Hematopoietic multipotent progenitor cell treated with erythropoietin and hydrocortisone succinate and interleukin-3 and kit ligand, for 4 days (in vitro differentiated cells): ENCODE measurements at places on chromosomes 7 and 10.

- no peak for DNase-seq
Observed at GRCh38 chr10:131082201-131082850, 229.2 kb downstream of the TCERG1L start.

DNA sequence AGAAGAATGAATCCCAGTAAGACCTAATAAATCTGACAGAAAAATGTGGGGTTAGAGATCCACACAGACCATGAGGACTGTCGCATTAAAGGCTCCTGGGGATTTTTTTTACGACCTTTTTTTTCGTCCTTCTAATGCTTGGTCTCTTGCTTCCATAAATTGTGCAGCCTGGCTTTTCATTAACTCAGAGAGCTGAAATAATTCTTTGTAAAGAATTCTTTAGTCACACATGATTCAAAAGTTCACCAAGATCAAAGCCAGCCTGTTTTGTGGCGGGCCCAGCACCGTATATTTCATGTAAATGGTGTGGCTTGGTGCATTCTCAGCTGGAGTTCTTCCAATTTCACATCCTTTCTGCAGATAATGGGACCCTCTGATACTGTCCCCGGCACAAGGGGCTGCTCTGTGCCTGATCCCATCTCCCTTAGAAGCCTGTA, 206.6 kb upstream of the BMPER start:
- DNase-seq, result no peak

- DNase-seq, result no peak
Observed at GRCh38 chr10:47376522-47377220, 7.4 kb downstream of the ZNF488 start.

DNA sequence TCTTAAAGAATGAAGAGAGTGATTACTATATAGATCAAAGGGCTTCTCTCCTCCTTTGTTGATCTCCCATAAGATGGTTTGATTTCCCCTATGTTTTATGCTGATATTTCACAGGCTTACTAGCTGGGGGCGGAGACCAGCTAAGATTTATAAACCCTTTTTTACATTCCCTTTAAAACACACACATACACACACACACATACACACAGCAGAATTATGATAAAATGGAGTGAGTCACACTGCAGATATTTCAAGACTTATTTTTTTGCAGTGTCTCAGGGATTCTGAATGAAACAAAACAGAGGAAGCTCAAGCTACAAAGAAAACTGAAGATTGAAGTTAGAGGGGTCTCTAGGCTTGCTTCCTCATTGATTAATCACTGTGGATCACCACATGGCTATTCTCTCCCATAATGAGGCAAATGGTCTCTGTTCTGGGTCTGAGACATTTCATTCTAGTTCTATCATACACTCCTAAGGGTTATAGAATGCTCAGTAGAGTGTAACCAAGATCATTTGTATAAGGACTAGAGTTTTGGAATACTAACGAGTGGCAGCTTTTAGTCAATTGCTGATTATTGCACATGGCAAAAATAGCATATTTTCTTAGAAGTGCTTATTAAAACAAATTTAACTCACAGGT, 18.6 kb downstream of the INA start:
- DNase-seq, result no peak

DNA sequence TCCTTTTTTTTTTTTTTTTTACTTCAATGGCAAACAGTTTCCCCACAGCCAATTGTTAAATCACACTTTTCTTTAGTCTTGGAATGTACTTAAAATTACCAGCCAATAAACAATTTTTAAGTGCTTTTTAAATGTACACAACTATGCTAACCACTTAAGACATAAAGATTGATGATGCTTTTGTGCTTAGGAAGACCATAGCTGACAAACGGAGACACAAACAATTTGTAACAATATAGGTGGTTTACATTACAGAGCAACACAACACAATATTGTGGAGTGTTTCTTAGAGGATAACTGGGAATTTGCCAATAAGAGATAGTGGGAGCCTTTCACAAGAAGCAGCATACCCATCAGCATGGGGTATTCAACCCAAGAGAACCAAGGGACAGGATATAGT, 798.5 kb upstream of the IGFBP3 start:
- DNase-seq, result no peak

DNA sequence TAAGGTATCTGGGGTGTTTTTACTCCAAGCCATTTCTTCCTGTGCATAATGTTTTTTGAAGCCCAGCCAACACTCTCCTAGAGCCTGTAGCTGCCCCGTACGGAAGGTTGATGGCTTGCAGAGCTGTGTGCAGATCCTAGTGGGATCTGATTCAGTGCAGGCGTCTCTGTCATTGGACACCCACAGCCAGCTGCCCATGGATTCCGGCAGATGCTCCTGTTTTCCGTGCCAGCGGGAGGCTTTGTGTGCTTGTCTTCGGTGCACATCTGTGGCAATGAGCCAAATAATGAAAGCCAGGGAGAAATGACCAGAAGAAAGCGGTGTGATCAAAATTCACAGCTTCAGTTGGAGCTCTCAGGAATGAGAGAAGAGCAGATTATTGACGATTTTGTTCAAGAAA, 426.4 kb downstream of the TYW1 start:
- DNase-seq, result no peak

- peak; percentile 69 for DNase-seq
Observed at GRCh38 chr10:716821-717220, 27.4 kb upstream of the DIP2C start.

GRCh38 chr10:76257816-76258215, 826.4 kb downstream of the LRMDA start:
- no peak for DNase-seq

DNA sequence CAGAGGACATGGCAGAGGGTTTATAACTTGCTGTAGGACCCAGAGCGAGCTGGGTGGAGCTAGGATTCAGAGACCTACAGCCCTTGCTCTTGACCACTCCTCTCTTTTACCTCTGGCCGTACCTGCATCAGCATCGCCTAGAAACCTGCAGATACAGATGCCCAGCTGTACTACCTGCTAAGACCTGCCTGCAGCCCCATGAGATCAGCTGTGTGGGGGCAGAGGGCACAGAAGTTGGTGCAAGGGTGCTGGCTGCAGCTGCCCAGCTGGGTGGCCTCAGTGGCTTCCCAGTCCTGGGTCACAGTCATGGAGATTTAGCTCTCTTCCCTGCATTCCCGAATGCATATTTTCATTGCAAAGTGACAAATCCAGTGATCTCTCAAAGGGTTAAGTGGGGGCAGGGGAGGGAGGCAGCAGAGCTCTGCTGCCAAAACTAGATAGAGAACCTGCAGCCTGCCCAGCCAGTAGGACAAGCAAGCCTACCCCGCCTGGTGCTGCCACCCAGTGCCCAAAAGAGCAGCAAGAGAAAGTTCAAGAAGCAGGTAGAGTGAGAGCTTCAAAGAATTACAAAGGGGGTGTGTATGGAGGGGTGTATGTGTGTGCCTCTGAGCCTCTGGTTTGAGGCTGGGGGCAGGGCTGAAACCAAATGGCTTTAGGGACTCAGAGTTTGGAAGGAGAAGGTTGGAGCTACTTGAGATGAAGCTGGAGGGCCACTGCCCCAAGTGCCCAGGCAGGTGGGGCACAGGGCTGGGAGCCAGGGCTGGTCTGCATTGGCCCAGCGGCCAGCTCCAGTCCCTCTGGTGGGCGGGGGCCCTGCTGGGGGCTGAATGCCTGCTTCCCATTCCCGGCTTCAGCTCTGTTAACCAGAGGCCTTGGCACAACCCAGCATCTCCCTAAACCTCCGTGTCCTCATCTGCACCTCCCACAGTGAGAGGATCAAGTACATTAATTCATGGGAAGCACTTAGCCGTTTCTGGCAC, 6.9 kb downstream of the FAM241B start:
- DNase-seq, result peak; percentile 61

DNA sequence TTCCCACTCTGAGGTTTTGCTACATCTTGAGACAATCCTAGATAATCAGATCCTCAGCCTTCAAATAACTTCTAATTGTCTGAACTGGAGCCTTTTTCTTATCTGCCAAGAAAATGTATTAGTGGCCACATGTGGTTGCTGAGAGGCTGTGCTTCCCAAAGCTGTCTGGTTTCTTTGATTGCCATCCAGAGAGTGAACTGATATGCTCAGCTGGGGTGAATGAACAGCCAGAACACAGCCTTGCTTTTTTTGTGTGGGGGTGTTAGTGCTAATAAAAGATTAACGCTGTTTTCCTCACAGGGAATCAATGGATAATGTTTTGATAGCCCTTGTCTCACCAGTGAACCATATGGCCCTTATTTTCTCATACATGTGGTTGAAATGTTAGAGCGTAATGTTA, 66.9 kb downstream of the BBS9 start:
- peak; percentile 80 for DNase-seq

DNA sequence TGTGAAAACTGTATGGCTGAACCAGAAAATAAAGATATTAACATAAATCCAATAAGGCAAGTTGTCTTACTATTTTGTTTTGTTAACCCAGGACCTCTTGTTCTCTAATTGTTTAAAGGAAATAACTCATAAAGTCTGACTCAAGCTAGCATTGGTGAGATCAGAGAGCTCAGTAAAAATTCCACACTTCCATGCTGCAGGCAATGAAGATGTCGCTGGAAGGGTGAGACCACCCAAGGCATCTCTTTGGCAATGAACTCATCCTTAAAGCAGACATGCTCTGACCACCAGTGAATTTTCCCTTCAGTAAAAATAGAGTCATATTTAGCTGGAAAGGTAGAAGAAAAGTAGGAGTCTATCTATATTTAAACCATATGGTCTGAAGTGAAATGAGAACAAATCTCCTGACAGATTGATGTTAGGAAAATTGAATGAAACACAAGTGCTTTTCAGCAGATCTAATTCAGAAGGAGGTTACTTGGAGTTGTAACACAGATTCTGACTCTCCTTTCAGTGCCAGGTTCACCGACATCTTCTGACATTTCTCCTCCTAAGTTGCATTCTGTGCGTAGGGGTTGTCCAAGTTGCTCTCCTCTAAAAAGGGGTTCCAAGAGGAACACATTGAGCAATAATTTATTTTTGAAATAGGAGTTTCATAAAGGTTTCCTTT, 32.8 kb upstream of the VIPR2 start:
- DNase-seq, result no peak

- DNase-seq, result no peak
Observed at GRCh38 chr7:55429835-55430499, 64.8 kb downstream of the LANCL2 start.

- no peak for DNase-seq
Observed at GRCh38 chr10:82750538-82750937, 875.5 kb downstream of the NRG3 start.

- no peak for DNase-seq
Observed at GRCh38 chr10:96422525-96422924, 63.7 kb upstream of the OPALIN start.

GRCh38 chr10:17668435-17669184, 24.7 kb downstream of the STAM start:
- peak; percentile 77 for DNase-seq

GRCh38 chr10:92011560-92012214, 88.1 kb downstream of the BTAF1 start:
- DNase-seq, result peak; percentile 46

GRCh38 chr10:103367379-103367781, 396 bp upstream of the TAF5 start:
- no peak for DNase-seq

- no peak for DNase-seq
Observed at GRCh38 chr10:21048068-21048467, 151.0 kb upstream of the NEBL start.

DNA sequence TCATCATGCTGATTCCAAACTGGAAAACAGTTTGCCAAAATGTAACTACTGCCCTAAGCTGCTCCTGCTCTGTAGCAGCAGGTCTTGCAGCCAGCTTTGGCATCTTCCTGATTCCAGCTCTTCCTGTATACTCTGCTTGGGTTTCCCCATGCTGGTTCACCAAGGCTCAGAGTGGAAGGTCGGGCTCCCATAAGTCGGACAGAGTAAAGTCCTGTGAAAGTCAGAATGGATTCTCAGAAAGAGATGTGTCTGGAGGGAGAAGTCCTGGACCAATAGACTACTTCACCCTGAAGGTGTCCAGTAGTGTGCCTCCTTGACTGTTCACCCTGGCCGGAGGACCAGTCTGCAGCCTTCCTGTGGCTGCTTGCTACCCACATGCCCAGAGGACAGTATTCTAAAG, 93.8 kb downstream of the STRA8 start:
- DNase-seq, result no peak

GRCh38 chr10:85667638-85668233, 698.9 kb downstream of the GRID1 start:
- no peak for DNase-seq

- DNase-seq, result no peak
Observed at GRCh38 chr10:21184984-21185383, 287.9 kb upstream of the NEBL start.
